Activated CD4-positive, alpha-beta T cell treated with anti-CD3 and anti-CD28 coated beads, Interleukin-2, amount 50 U/mL, for 16 hours (primary cell): ENCODE measurements at places on chromosomes 2 and 18.

DNA sequence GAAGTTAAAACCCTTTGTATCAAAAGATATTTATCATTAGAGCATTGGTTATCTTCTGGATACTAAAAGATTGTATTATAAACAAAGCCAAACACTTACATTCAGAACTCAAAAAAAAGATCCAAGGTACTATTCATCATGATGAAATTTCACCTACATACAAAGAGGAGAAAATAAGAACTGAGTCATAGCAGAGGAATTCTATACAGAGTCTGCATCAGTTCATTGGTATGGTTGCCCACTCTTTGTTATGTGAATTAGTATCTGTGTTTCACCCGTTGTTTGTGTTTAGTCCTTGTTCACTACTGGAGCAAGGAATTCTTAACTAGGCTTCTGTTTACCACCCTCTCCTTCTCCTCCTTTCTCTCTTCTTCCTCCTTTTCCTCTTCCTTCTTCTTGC lies 157.9 kb downstream of the LNPK start:
- no peak for DNase-seq

DNA sequence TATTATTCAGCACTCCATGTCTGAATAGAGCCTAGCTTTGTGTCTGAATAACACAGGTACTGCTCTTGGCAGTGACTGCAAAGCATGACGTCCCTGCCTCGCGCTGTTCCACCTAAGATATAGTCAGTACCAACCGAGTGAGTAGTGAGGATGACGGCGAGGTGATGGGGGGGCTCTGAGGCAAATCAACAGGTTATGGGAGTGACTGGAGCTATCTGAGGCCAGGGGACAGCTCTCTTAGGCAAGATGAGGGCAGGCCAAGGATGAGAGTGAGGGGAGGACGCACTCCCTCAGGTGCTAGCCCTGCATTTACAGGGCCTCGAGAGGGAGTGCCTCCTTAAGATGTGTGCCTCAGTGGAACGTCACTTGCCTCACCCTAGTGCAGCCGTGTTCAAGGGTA lies 28.1 kb upstream of the NOTO start:
- no peak for DNase-seq

DNA sequence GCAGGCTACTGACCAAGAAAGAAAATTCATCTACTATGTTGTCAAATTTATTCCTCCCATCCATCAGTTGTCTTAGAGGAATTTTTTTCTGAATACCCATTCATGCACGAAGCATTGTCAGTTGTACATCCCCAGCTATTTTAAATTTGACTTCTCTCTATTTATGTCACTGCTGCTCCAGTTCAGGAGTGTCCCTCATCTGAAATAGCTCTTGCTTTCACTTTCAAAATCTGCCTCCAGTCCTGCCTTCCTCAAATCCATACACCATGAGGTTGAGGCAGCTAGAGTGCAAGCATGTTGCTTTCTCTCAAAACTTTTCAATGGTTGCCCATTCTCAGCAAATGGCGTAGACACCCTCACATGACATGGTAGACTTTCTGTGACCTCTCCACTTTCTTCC lies 335.4 kb upstream of the CDH2 start:
- DNase-seq, result no peak

DNA sequence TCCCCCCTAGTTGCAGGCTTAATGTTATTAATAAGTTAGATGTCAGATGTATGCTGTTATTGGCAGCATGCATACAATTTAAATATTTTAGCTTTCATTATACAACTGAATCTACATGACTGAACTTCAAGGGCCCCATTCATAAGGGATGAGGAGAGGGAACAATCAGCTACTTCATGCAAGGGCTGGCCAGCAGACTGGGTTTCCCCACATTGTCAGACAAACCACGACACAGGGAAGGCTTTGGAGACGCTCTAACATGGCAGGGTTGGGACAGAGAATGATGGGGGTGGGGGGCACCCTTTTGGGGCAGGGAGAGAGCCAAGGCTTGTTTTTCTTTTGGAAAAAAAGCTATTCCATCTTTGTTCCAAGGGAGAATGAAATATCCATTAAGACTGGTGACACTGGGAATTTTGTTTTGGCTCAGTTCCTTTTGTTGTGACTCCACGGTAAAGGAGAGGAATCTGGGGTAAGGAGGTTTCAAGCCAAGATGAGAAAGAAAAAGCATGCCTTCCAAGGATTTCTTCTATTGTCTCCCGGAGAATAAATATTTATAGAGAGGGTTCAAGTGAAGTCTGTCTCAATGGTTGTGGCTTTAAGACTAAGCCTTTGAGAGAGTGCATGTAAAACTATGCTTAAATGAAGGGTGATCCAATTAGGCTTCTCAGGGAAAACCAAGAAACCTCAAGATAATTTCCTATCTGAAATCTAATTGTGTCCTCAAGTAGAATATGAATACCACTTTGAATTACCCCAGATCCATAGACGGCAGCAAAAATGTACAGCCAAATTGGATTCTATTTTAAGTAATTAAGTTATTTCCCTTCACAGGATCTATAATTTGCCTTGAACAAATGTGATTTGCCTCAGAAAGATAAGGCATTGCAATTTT lies 5.4 kb downstream of the CXCR4 start:
- no peak for DNase-seq

DNA sequence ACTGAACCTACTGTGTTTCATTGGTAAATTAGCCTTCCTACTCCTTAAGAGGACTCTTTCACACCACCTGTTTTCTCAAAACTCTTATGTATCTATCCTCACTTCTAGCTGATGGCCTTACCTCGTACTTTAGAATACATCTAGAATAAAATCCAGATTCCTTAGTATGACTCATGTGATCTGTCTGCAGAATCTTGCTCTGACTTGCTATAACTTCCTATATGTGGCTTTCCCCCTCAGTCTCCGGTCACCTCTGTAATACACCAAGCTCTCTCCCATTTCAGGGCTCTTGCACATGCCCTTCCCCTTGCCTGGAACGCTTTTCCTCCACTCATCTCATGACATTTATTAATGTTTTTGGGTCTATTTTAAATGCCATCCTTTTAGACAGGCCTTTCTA lies 95.6 kb upstream of the LHCGR start:
- DNase-seq, result no peak

DNA sequence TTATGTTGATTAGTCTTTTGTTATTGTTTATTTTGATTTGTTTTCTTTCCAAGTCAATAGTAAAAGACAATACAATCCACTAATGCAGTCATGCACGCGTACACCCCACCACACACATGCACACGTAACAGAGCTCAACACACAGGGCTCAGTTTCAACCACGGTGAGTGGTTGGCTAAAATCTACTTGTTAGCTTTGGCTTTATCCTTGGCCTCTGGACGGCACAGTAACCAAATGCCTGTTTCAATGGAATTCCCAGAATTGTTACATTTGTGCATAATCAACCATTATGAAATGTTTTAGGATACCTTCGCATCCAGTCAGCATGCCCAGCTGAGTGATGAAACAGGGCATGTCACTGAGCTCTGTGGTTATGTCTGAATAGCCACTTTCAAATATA lies 53.2 kb downstream of the NYAP2 start:
- DNase-seq, result no peak

- no peak for DNase-seq
Measured at GRCh38 chr2:136332436-136333095, 214.6 kb upstream of the CXCR4 start.

- no peak for DNase-seq
Measured at GRCh38 chr18:56568986-56569385, 69.4 kb downstream of the TXNL1 start.

DNA sequence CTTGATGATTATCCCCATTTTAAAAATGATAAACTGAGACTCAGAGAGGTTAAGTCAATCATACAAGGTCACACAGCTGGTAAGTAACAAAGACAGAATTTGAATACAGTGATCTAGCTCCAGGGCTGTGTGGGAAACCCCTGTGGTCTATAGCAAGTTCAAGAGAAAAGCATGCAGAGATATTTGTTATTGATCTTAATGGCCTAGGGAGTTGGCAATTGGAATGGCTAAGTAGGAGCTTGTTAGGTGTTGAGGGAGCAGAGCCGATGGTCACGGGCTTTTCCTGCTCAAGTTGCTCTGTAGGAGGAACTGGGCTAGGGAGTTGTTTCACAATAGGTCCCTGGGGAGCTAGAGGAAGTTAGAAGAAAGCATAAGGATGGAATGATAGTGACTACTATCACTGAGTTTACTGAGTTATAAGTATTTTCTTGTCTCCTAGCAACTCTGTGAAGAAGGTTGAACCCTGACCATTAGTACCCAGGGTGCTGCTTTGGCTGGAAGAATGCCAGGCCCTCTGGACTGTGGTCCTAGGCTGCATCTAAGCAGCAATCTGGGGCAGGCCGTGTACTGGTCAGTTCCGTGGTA lies 30.0 kb downstream of the RNF125 start:
- peak; percentile 25 for DNase-seq
